ENCODE measurements at places on chromosomes 13 and 19.

DNA sequence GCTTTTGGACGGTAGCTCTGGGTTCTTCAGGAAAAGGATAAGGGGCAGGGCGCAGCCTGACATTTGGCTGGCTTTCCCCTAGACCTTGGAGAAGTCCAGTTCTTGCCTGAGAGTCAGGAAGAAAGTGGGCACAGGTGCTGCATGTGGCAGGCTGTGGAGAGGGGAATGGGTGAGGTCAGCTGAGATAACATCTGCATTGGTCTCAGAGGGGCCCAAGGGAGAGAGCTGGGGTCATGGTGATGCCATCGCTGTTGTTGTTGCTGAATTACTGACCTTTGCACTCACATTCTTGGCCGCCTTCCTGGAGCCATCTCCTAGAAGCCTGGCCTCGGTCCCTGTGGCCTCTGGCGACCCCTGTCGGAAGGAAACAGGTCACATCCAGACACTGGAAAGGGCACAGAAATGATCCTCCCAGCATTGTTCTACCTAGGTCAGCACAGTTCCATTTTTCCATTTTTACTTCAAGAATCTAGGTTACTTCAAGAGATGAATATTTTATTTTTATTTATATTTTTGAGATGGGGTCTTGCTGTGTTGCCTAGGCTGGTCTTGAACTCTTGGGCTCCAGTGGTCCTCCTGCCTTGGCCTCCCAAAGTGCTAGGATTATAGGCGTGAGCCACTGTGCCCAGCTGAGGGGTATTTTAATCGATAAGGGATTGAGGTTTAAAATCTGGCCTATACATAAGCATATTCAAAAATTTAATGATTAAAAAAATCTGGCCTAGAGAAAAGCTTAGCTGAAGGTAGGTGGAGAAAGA lies 6.5 kb upstream of the LIPE start:
- peak; percentile 68 for DNase-seq

DNA sequence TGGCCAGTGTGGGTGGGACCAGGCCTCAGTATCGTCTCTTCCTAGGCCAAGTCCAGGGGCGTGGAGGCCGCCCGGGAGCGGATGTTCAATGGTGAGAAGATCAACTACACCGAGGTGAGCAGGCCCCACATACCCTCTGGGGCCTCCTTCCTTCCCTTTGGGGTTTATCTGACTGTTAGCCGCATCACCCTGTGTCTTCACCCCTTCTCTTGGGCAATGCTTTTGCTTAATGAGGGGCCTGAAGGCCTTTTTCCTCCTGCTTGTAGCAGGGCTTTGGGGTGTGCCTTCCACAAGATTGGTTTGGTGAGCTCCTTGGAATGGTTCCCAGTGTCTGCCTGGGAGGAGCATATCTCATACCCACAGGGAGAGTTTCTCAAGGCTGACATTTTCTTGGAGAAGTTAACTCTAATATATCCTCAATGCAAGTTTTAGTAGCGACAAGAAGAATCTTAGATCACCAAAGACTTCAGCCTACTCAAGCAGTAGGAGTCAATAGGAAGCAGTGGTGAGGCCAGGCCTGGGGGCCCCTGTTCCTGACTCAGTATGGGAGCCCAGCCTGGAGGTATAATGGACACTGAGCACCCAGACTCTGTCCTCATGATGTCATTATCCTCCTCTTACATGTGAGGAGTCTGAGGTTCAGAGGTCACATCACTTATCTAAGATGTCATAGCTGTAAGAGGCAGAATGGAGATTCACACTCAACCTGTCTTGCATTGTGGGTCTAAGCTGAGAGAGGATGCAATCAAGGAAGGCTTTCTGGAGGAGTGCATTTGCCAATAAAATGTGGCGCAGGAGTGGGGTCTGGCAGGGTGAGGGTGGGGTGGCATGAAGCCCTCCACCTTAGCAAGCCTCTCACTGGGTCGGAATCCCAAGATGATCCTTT lies 2.0 kb downstream of the GPI start:
- DNase-seq: no peak

DNA sequence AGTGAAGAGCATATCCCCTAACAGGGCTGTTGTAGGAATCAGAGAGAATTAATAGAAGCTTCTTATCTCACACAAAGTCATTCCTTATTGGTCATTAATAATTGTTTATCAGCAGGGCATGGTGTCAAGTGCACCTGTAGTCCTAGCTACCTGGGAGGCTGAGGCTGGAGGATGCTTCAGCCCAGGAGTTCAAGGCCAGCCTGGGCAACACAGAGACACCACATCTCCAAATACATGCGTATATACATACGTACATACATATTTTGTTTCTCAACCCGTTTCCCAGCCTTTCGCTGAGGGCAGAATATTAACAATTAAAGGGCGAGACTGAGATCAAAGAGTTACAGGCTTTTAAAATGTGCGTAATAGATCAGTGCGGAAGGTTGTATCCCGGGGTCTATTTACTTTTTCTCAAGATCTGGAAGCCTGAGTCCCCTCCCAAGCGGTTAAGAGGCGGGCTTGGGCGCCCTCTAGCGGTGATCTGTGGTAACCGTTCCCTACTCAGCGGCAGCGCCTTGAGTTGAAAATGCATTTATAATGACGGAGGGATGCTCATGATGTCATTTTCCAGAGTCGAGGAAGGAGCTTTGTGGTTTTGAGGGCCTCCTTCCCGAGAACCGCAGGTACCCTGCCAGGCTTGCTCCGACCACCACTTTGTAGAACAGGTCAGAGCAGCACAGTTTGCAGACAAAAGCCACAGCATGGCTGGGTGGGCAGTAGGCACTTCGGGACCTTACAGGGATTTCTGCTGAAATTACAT lies 169.6 kb upstream of the GPR12 start:
- DNase-seq: peak; percentile 58

- no peak for DNase-seq
Measured at GRCh38 chr13:45564133-45564776, 51.3 kb downstream of the ERICH6B start.

GRCh38 chr19:49113762-49114629 lies at the start of gene LIN7B:
TSS of gene LIN7B (plus strand) at chr19:49114370. CDS start at chr19:49114405, 35 bp downstream.
- DNase-seq: peak; percentile 64

DNA sequence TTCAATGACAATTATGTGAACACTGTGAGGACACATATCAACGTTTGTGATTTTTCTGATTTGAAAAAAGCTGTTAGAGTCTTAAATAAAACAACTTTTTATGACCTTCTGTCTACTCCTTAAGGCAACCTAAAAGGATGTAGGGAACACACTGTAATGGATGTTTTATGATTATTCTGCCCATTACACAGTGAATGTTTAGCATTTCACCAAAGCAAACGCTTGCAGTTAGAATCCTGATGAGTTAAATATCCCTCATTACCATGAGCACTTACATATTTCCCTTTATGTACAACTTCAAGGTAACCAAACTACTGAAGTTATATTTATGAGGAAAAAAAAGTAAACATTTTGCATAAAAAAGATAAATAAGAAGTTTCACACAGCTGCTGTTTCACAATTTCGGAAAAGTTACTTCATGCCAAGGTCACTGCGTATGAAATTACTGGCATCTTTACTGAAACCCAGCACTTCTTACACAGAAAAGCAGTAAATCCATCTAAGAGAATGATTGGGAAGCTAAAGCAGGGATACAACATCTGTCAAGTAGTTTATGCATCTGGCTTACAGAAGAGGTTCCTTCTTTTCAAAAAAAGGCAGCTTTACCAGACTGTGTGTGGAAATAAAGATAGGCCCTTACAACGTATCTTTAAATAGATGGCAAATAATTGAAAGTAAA lies 733.7 kb upstream of the ATXN8OS start:
- no peak for DNase-seq

- DNase-seq: no peak
Measured at GRCh38 chr13:57631596-57632275, at the start of gene PCDH17. TSS of gene PCDH17 (plus strand) at chr13:57631744. CDS start at chr13:57632547, 803 bp downstream.

GRCh38 chr13:44918326-44919103 lies 70.8 kb downstream of the NUFIP1 start:
- peak; percentile 81 for DNase-seq

DNA sequence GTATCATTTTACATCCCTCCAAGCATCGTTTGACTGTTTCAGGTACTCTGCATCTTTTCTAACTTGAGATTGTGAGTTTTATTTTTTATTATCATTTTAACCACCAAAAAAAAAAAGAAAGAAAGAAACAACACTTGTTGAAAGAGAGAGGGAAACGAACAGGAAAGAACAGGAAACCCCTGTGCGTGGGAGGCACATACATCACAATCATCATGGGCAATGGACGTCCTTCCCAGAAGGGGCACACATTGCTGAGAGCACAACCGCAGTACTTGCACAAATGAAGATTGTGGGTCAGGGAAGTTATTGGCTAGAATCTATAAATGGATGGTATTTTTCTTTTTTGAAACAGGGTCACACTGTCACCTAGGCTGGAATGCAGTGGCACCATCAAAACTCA lies 1.7 kb downstream of the CLC start:
- no peak for DNase-seq

- DNase-seq: no peak
Measured at GRCh38 chr19:7476777-7477494, 11.9 kb downstream of the PEX11G start.

- DNase-seq: no peak
Measured at GRCh38 chr19:17543986-17544385, 11.5 kb upstream of the COLGALT1 start.

DNA sequence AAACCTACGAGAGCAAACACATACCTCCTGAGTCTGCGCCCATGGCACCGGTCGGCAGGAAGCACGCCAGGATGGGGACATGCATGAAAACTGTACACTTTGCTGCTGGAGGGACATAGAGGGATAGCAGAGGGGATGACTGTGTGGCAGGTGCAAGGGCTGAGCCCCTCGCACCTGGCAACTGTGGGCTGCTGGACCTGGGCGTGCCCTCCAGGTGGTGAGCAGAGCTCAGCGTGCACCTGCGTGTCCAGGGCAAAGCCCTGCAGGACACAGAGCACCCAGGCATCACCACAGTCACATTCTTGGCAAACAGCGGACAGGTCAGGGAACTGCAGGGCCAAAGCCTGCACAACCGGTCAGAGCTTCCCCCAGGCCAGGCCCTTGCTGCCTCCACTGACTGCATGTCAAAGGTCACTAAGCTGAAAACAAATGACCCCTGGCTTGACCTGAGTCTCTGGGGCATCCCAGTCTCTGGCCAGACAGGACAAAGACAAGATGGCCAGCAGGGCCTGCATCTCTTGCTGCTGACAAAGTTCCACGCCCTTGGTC lies 9.0 kb upstream of the ISYNA1 start:
- no peak for DNase-seq

DNA sequence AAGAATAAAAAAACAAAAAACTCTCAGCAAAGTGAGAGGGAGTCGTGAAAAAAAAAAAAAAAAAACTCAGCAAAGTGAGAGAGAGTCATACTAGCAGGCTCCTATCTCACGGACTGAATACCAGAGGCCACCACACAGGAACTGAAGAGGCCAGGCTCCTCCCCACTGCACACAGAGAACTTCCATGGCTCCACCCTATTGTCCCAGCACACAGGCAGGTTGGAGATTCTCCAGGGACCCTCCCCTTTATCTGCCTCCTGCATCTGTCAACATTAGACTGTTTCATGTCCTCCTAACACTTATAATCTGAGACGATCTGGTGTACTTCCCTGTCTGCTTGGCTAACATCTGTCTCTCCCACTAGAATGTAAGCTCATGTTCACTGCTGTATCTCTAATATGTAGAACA lies 37.0 kb upstream of the FARP1 start:
- no peak for DNase-seq

DNA sequence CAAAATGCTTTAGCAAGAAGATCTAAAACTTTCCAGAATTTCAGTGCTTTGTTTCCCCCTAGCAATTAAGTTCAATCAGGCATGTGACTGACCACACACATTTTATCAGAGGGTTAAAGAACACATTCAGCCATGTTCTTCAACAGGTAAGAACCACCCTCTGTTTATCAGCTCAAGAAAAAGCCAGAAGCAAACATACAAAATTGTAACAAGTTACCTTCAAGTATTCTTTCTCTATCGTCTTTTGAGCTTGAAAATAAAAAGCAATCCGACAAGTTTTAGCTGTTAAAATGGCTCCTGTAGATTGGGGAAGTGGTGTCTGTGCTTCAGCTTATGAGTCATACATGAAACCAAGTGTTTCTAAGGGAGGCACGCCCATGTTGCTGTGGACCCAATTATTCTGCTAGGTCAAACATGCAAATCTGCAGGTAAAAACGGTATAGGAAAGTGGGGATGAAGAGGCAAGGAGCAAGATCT lies at the start of gene ELF1:
ELF1 (minus strand) TSS at position 306 of the 477 bp plus-strand sequence. CDS start 37,262 bp downstream, outside the sequence.
- peak; percentile 75 for DNase-seq

- no peak for DNase-seq
Measured at GRCh38 chr19:2847507-2847906, 6.2 kb downstream of the ZNF555 start.

- DNase-seq: no peak
Measured at GRCh38 chr19:35897706-35898451, 2.5 kb downstream of the NFKBID start.

DNA sequence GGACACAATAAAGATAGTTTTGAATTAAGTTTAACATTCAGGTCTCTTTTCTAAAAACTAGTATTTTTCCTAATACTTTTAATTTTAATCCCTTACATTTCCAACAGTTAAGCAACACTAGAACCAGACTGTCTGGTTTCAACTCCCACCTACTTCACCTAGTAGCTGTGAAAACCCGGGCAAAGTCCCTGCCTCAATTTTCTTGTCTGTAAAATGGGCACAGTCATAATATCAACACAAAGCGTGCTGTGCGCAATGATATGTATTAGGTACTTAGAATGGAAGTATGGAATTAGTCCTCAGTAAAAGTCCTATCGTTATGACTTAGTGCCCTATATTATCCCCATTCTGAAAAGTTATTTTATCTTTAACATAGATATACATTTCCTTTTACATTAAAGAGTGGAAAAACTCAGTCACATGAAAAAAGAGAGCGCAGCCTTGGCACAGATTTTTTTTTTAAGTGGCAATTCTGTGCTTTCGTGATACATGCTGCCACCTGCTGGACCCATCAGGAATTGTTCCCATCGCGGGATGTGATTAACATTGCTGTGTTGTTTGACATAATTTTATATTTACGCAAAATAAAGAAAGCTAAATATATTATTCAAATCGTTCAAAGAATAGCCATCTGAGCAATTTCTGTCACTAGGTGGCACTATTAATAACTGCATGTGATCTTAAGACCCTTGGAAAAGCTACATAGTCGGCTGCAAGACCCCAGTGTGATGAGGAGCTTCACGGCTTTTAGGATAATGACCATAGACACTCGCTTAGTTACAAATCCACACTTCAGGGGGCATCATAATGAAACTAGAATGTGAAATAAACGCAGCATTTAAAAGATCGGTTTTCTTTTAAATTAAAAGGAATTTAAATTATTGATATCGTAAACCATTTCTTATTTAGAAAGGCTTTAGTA lies 59.9 kb downstream of the LIG4 start:
- peak; percentile 36 for DNase-seq

GRCh38 chr13:31950111-31950815 lies 81.3 kb upstream of the FRY start:
- DNase-seq: no peak

- DNase-seq: no peak
Measured at GRCh38 chr13:105446197-105446596, 1089.3 kb downstream of the EFNB2 start.

- DNase-seq: no peak
Measured at GRCh38 chr19:18137657-18138339, 15.2 kb upstream of the PIK3R2 start.

GRCh38 chr13:108306860-108307259 lies 37.3 kb downstream of the TNFSF13B start:
- peak; percentile 13 for DNase-seq

All from CD4-positive, alpha-beta T cell treated with Interleukin-6 at 100 ng/mL for 8 hours (primary cell).